ENCODE measurements at places on chromosomes 11 and 22.
A peak's percentile ranks its signal among the peaks of the same experiment; 100 is the strongest.

DNA sequence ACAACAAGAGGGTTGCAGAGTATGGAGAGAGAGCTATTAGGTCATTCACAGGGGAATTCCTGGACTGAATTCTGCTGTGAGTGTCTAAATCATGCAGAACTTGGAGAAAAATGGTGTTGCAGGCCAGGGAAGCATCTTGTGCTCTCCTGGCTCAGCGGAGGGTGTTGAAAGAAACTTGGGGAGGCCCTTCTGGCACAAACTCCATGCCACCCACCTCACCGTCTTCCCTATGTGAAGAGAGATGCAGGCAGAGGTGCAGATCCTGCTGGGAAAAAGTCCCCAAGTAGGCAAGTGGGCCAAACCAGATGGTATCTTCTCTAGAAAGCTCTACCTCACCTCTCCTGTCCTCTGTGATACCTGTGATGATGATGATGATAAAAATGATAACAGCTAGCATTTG is 604.3 kb upstream of the API5 start:
- DNase-seq, result no peak

DNA sequence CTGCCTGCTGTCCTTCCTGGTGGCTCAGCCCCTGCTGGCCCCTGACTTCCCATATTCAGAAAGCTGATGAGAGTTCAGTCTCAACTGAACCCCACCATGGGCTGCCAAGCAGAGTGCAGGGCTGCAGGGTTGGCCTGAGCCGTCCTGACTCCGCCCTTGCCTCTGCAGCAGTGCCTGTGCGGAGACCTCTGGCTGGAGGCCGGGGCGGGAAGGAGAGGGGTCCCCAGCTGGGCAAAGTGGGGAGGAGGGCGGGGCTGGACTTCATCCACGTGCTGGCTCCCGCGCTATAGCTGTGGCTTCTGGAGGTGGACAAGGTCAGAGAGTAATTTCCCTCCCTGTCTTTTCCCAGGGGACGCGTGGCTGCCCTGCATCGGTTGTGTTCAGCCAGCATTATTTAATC is 13.6 kb downstream of the GLB1L3 start:
- DNase-seq, result no peak

DNA sequence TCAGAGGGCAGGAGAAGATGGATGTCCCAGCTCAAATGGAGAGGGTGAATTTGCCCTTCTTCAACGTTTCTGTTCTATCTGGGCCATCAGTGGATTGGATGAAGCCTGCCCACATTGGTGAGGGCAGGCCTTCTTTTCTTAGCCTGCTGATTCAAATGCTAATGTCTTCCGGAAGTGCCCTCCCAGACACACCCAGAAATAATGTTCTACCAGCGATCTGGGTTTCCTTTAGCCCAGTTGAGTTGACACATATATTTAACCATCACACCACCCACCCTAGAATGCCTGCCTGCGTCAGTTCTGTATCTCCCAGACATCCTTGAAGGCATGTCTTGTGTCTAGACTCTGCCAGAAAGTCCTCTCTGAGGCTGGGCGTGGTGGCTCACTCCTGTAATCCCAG is 34.7 kb downstream of the CACNG2 start:
- no peak for DNase-seq

- DNase-seq, result no peak
These were observed 51.1 kb upstream of the THY1 start for GRCh38 chr11:119473901-119474681.

GRCh38 chr11:87523276-87523675 is 485.5 kb downstream of the TMEM135 start:
- no peak for DNase-seq

DNA sequence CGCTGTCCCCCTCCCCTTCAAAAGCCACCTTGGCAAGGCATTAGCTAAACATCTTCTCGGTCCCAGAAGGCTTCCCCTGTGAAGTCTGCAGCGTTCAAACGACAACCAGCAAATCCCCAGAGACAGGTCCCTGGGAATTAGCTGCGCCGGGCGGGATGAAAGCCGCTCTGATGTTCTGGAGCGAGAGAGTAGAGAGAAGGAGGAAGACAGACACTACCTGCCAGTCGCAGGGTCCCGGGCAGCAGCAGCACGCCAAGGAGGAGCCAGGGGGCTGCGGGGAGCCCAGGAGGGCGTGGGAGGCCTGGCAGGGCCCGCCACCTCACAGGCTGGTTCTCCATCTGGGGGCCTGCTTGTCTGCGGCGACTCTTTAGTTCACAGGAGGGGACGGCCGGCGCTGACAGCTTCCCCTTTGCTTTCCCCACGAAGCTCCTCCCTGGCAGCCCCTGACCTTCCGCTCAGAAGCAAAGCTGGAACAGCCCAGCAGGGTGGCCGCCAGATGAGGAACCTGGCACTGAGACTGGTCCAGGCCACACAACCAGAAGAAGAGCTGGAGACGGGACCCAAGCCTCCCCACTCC is at the start of gene NFAM1:
NFAM1 (minus strand) TSS at position 384 of the 577 bp plus-strand sequence; CDS start at position 338, 46 bp downstream.
- no peak for DNase-seq

- DNase-seq, result peak; percentile 5
These were observed 548.5 kb downstream of the BUD13 start for GRCh38 chr11:116224154-116224888.

GRCh38 chr11:93585758-93586157 is 42.6 kb upstream of the SMCO4 start:
- no peak for DNase-seq

DNA sequence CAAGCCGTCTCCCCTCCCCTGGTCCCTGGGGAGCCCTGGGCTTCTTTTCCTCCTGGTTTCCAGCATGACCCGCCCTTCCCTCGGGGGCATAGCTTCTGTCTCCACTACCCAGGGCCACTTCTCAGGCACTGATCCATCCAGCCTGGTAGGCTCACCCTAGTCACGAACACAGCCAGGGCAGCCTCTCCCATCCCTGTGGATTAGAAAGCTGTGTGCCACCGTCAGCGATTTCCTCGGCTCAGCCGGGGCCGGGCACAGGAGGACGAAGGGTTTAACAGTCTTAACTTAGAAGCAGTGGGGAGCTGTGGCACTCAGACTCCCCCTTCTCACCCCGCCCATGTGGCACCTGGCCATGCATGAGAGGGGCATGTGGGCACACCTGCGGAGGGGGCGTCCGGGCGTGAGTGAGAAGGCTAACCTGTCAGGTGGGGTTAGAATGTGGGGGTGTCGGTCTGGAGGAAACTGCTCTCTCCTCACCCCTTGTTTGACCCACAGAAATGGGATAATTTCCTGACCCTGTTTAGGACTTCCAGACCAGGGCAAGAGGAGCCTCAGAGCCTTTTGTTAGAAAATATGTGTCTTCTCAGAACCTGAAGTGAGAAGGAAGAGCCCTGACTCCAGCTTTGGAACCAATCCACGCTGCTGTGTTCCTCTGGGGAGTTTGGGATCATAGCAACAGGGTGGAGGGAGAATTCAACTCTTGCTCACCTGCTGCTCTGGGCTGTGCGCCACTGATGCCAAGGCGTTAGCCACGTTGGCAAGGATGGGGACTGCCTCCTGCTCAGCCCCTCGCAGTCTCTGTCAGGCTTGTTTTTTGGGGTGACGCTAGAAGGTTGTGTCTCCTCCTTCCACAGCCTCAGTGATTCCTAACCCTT is 14.6 kb downstream of the GLB1L2 start:
- no peak for DNase-seq

DNA sequence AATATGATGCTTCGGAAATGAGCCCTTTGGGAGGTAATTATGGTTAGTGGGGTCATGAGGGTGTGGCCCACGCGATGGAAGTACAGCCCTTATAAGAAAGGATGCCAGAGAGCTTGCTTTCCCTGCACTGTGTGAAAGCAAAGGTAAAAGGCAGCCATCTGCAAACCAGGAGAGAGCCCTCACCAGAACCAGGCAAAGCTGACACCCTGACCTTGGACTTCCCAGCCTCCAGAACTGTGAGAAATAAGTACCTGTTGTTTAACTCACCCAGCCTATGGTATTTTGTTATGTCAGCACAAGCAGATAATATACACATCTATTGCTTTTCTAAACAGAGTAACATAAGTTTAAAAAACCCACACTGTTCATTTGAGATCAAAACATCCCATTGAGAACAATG is 50.7 kb downstream of the SYN3 start:
- DNase-seq, result no peak

DNA sequence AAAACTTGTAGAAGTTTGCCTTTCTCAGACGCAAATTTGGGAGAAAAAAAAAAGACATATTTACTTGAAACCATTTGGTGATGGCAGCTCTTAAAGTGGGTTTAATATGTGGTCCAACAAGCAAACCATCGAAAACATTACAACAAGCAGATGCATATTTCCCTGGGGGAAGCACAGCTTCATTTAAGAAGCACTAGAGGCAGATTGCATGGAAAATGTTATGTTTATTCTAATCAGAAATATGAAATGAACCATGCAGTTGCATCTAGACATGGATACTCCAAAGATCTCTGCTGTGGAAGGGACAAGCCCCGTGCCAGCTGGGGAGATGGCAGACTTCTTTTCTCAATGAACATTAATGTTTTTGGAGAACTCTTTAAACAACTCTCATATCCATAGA is 57.4 kb upstream of the PARVA start:
- DNase-seq, result peak; percentile 41

DNA sequence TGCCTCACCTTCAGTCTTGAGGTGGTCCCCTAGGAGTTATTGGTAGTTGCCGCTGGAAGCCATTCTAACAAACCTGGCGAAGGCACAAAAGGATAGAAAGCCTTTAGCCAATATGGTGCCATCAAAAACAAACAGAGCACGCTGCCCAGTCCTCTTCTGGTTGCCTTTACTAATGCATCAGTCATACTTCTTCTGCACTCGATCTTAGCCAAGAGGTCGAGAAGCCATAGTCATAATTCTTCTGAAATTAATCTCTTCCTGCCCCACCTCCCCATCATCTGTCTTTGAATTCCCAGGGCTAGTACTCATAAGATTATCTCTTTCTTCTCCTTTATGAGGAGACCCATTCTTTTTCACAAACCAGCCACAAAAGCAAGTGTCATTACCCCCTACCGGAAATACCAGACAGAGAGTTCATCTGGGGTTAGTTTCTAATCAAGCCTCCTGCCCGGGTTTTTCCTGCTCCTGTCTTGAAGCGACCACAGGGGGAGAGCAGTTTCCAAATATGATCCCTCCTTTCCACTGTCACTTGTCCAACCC is 21.4 kb upstream of the EHF start:
- peak; percentile 42 for DNase-seq

DNA sequence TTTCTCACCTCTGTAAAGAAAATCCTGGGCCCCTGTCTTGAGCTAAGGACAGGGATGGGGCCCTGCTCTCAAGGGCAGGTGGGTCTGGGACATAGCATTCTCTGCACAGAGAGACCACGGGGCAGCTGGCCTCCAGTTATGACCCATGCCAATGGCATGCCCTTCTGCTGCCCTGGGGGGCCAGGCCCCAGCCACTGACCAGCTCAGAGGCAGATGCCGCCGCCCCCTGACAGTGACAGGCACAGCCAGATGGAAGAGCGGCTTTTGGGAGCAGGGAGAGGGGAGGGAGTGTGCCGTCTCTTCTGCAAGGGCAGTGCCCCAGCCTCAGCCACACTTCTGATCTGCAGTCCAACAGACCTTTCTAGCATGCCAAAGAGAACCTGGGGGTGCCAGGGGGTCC is 114.8 kb upstream of the NAV2 start:
- DNase-seq, result no peak

DNA sequence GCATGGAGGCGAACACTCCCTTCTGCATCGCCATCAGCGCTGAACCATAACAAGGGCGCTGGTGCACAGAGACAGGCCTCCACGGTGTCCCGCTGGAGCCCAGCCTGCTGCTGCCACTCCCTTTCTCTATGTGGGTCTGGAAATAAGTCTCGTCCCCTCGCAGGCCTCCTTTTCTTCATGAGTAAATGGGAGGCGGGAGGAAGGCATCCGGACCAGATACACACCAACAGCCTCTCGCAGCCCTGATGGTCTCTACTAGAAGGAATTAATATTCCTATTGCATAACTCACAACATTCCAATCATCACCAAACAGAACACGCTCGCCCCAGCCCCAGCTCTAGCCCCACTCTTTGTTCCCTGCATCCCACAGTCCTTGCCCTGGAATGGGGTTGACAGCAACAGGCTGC is 14.9 kb downstream of the RASD2 start:
- DNase-seq, result no peak

DNA sequence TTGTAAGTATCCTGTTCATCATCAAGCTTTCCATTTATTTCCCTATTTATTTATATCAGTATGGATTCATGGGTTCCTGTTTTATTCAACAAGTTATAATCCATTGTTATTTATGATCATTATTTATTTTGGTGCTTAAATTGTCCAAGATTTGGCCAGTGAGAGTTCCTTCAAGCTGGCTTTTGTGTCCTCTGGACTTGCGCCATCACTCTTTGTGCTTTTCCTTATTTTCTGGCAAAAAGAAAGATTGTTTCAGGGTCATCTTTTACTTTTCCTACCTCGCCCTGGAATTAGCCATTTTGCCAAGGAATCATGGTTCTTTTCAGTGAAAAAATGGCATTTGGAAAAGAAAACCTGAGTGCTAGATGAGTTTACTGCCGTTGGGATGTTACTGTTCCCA is 193.4 kb downstream of the ADAMTS15 start:
- no peak for DNase-seq

- no peak for DNase-seq
These were observed 21.6 kb downstream of the OR51E1 start for GRCh38 chr11:4665424-4665823.

DNA sequence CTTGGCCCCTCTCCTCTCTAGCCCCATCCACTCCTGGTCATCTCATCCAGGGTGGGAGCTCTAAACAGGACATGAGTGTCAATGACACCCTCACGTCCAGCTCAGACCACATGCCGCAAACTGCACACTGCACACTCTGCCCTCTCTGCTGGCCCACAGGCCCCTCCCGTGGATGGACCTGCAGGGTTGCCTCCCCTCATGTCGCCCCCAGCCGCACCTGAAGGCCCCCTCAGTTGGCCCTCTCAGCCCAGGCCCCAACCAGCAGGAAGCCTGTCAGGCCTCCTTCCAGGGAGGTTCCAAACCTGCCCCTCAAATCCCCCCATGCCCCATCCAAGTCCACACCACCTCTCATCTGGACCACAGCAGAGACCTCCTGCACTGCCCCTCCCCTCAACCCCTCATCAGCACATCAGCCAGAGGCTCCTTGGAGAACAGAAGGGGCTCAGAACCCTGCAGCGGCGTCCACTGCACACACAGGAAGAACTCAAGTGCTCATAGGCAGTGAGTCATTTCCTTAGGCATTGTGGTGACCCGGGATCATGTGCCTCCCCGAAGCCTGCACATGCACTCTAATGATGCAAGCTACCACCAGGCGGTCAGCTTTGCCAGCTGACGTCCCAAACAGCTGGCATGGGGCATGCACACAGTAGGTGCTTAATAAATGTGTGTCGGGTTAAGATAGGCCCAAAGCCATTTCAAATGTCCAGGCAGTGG is 12.9 kb upstream of the CDKN1C start:
- peak; percentile 44 for DNase-seq

DNA sequence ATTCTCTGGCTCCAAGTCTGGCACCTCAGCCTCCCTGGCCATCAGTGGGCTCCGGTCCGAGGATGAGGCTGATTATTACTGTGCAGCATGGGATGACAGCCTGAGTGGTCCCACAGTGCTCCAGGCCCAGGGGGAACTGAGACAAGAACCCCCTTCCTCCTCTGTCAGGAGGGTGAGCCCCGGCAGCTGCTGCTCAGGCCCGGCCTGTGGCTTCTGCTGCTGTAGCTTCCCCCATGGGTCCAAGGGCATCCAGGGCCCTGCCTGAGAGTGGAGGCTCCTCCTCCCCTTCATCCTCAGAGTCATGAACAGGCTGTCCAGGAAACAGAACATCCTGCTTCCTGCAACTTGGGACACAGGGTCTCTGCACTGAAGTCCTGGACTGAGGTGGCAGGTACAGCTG is 113.6 kb downstream of the VPREB1 start:
- DNase-seq, result no peak
